ENCODE measurements at places on chromosomes 5 and 9.

DNA sequence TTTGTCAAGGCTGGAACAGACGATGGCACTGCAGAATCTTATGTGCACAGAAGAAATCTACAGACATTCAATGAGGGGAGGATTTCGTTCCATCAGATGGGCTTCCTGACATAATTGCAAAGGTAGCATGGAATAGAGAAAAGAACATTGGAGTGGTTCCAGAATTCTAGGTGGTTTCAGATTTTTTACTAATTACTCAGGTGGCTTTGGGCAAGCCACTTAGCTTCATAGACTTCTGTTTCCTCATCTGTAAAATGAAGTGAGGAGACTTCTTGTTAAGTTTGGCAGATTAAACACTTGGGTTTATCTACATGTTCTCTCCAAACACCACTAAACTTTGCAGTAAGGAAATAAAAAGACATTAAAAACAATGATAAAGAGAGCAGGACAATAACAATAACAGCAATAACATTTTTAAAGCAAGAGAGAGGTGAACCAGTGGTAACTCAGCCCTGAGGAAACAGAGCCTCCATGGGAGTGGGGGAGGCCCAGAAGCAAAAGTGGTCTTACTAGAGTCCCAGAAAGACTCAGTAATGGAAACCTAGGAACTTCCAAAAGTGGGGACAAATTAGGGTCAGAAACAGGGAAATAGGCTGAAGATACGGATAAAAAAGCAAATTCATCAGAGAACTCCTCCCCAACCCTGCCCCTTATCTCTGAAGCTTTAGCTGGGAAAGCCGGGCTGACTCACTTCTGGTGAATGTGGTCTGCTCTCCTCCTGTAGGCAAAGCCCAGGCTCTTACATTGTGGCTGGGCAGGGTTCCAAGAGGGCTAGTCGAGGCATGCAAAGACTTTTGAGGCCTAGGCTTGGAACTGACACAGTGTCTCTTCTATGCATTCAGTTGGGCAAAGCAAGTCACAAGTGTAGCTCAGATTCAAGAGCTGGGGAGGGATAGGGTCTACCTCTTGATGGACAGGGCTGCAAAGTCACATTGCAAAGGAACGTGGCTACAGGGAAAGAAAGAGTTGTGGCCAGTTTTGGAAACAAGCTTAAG is 11.8 kb upstream of the ACTBL2 start:
- peak; percentile 21 for DNase-seq

- no peak for DNase-seq
Measured at GRCh38 chr9:92611621-92612285, 58.2 kb downstream of the IPPK start.

GRCh38 chr5:150487199-150488061 is 20.5 kb upstream of the NDST1 start:
- DNase-seq = no peak

DNA sequence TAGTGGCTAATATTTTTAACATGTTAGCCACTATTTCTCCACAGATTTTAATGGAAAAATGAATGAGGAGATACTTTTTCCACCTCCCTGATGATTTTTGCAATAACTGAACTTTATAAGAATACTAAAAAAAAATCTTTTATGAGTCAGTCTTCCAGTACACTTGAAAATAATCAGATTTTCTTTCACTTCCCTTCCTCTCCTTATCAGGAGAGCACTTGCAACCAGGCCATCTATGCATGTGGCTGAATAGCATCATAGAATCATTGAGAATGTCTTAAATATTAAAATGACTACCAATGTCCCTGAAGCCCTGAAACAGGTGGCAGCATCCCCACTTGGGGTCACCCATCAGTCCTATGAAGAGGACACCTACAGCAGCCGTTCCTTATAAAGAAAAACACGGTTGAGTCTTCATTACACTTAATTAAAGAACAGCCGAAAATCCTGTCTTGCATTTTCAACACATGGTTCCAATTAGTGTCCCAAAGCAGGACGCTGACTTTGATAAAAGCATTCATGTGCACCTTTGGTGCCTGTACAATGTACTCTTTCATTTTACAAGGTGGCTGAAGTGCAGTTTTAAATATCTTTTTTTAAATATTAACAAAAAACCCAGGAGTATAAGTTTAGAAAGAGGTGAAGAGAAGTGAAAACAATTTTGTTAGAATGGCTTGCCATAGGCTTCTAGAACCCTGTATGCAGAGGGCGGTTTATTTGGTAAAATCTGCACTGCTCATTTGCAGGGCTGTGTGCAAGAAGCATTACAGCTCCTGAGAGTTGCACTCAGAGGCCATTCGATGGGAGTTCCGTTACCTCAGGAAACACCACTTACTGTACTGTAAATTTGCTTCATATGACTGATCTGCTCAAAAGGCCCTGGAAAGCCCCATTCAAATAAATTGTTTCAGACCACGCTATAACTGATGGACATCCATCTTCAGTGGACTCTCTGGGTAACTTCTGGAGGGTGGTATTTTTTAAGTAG is 106.9 kb upstream of the VCAN start:
- DNase-seq = no peak

GRCh38 chr9:805151-805550 is 36.3 kb upstream of the DMRT1 start:
- no peak for DNase-seq

DNA sequence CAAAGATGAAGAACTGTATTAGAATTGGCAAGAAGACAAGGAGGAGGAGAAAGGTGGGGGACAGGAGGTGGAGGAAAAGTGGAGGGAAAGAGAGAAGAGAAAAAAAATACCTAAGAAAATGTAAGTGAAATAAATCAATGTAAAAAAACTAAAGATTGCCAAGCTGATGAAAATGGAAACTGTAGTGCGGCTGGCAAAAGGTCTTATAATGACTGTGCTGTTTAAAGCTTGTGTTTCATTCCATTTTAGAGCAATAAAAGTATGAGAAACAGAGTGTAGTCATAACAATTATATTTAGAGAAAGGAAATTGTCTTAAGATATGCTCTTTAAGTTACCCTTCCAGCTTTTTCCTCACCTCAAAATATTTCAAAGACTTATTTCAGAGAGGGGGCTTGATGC is 670.5 kb upstream of the SEMA6A start:
- DNase-seq = no peak

- DNase-seq = no peak
Measured at GRCh38 chr9:86741311-86742208, 205.7 kb downstream of the GAS1 start.

GRCh38 chr9:127422133-127422782 is 1.9 kb upstream of the ZNF79 start:
- no peak for DNase-seq

DNA sequence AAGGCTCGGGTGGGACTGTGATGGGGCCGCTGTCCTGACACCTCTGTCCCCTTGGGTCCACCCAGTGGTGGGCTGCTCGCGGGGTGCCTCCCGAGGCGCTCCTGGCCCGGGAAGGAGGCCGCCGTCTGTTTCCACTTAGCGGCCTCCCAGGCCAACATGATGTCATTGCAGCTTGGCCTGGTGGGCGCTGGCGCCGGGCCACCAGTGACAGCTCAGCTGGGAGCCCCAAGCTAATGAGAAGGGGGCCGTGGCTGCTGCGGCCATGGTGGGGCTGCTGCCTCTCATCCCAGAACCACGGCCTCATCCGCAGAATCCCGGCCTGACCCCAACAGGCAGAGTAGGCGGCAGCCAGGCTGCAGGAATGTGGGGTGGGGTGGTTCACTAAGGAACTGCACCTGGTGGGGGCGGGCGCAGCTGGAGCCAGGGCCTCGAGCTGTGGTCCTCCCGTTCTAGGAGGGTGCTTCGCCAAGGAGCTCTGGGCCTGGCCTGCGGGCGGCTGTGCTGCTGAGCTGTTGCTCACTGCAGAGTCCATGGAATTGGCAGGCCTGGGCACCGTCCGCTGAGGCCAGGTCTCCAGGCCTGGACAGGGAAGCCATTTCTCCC is 123.5 kb upstream of the COL5A1 start:
- no peak for DNase-seq

- DNase-seq = no peak
Measured at GRCh38 chr9:88237991-88238571, 99.8 kb upstream of the SPATA31C2 start.

- DNase-seq = no peak
Measured at GRCh38 chr5:27482663-27483062, 444.3 kb upstream of the CDH9 start.

GRCh38 chr9:99819123-99819855 is 2.4 kb upstream of the NR4A3 start:
- peak; percentile 63 for DNase-seq

- DNase-seq = no peak
Measured at GRCh38 chr5:178360222-178360925, 127.8 kb upstream of the PHYKPL start.

DNA sequence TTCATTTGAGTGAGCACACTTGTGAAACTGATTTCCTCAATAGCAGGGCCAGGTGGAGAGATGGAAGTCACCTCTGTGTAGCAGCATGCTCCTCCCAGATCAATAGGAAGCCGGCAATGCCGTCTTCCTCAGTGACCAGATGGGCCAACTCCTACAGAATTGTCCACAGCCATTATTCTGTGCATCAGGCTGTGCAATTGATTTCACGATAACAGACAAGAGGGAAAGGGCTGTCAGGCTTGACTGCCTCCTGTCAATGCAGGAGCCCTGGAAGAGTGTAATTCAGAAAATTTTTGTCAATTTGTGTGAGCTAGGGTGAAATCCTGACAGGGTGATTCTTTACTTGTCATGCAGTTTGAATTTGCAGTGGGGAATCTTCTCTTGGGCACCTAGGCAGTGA is 838.4 kb upstream of the NUDT12 start:
- no peak for DNase-seq

- no peak for DNase-seq
Measured at GRCh38 chr9:114867327-114867726, 61.5 kb upstream of the TNFSF15 start.

DNA sequence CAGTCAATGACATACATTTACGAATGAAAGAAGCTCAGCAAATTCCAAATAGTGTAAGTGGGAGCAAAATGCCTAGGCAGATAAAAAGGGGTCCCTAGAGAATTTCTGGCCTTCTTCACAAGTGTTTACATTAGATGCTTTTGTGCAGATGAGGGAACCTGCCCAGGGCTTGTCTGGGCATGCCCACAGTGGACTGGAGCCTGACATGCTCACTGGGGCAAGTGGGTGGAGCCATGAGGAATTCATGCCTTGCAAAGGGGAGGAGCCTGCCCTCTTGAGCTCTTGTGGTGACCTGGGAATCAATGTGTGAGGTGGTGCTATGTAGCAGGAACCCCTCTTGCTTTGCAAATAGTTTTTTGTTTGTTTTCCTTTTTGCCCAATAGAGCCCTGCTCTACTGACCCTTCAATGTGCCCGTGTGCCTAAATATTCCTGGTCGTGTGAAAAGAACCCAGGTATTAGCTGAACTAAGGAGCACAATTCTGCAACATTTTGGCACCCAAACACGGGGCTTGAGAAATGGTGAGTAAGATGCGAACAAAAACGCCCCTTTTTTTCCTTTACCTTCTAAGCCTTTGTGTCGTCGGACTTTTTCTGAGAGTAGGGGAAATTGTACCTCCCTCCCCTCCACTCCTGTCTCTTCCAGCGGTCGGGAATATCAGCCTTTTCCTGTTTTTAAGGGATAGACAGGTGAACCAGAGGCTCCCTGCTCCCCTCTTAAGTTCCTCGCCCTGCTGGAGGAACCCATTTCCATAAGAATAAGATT is 433.8 kb upstream of the CDH9 start:
- DNase-seq = no peak

GRCh38 chr5:155689406-155689805 is 637.6 kb upstream of the SGCD start:
- no peak for DNase-seq

GRCh38 chr5:99316484-99316883 is 387.7 kb upstream of the CHD1 start:
- no peak for DNase-seq

DNA sequence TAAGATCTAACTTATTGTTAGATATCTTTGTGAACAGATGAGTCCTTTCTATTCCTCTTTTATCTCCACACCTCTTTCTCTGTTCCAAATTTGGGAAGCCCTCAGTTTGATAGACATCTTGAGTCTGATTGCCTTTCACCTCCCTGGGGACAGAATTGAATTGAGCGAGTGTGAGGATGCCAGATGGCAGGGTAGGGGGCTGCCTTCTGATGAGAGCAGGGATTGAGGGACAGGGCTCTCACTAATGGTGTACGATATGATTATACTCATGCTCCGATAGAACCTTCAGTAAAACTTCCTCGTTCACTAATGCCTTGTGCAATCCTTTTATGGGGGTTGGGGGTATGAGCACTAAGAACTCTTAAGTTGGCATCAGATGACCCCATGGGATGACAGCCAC is 172.1 kb upstream of the DAP start:
- DNase-seq = no peak

GRCh38 chr9:18746631-18747030 is 272.7 kb downstream of the ADAMTSL1 start:
- DNase-seq = no peak

- no peak for DNase-seq
Measured at GRCh38 chr5:6264394-6264793, 114.0 kb downstream of the MED10 start.

- DNase-seq = no peak
Measured at GRCh38 chr9:8428389-8428788, 628.8 kb upstream of the DMAC1 start.

DNA sequence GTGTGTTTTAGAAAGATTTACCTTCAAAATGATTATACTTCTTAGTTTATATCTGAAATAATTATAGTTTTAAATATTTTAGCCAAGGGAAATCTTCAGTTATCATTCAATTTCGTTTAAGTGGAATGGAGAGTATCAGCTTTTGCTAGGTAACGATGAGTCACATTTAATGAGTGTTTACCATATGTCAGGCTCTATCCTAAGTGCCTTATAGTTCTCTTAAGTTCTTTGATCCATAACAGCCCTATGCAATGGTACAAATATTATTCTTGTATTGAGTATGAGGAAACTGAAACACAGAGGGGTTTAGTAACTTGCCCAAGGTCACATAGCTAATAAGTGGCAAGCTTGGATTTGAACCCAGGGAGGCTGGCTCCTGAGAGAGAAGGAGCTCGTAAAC is 37.5 kb upstream of the SHB start:
- DNase-seq = no peak

DNA sequence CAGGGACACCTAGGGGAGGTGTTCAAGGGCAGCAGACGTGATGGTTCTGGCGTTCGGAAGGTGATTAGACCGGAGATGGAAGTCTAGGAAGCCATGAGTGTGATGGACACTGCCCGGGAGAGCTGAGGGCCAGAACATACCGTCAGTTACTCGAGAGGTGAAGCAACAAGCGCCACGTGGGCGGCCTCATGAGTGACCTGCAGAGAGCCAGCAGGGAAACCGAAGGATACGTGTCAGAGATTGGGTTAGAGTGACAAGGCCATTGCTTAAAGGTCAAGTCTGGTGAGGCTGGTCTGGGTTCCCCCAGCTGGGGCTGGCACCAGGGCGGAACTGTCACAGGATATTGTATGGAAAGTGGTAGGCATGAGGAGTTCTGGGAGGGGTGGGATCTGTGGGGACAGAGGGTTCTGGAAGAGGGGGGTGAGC is 60.0 kb downstream of the C9orf50 start:
- DNase-seq = no peak
